Vagina (tissue), 2 donors: ENCODE measurements at places on chromosomes 3 and 15. TPM values are rescaled to one million over a fixed set of nuclear protein-coding genes. Genes with fewer than 3 reads are reported as not detected.

DNA sequence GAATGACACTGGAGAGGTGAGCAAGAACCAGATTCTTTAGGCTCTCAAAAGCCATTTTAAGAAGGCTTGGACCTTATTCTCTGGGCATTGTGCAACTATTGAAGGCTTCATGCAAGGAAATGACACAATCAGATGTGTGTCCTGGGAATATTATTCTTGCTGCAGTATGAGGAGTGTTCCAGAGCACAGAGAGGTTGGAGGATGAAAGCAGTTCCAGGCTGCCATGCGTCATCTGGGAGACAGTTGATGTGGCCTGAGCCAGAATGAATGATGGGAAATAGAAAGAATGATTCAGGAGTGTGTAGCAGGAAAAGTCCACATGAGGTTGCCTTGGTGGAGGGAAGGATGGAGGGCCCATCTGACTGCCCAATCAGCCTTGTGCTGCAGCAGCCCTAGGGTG lies 123.1 kb downstream of the CHCHD6 start:
- no peak for DNase-seq

DNA sequence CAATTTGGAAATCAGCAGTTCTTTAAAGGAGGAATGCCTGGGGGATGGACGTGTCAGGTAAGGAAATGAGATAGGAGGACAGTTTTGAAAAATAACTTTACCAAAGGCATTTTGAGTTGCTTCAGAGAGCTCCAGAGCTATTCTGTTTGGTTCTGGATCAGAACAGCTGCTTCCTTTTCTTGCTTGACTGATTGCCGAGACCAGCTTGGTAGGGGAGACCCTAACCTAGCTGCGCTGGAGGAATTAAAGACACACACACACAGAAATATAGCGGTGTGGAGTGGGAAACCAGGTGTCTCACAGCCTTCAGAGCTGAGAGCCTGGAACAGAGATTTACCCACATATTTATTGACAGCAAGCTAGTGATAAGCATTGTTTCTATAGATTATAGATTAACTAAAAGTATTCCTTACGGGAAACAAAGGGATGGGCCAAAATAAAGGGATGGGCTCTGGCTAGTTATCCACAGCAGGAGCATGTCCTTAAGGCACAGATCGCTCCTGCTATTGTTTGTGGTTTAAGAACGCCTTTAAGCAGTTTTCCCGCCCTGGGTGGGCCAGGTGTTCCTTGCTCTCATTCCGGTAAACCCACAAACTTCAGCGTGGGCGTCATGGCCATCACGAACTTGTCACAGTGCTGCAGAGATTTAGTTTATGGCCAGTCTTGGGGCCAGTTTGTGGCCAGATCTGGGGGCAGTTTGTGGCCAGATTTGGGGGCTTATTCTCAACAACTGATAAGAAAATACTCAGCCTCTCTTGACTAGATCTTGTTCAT lies 556.0 kb downstream of the ROBO1 start:
- no peak for DNase-seq

DNA sequence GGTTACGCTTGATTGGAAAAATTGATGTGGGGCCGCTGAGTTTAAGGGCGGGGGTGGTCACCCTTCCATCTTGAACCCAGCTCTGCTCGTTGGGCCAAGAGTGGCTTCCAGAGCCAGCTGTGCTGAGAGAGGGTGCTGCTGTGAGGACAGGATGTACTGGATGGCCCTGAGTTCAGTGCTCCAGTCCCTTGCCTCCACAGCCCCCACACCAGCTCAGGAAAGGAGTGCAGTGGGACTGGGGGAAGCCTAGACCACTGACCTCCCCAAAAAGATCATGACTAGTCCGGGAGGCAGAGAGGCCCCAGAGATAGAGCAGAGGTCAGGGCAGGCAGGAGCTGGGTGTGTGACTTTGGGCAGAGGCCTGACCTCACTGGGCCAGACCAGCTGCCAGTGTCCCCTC lies 4.0 kb upstream of the PTH1R start:
- no peak for DNase-seq

DNA sequence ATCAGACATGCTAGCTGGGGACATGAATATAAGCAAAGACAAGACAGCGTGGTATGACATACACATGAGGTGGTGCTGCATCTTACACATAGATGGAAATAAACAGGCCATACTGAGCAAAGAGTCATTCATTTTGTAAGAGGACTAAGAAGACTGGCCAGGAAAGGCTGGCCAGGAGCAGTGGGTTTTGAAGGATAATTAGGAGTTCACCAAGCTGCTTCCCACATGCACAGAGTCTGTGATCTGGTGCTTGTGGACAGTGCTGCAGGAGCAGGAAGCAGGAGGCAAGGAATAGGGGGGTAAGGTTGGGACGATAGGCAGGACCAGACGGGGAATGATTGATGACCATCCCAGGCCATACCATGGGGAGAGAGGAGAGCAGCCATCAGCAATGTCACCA lies 41.5 kb downstream of the ST8SIA2 start:
- no peak for DNase-seq

GRCh38 chr3:129690406-129690805 lies 83.9 kb upstream of the PLXND1 start:
- DNase-seq, result no peak

- DNase-seq, result no peak
Observed at GRCh38 chr15:88913017-88913849, at the start of gene MFGE8. Gene MFGE8 (minus strand): TSS chr15:88913379. CDS start chr15:88913319, 60 bp downstream.

DNA sequence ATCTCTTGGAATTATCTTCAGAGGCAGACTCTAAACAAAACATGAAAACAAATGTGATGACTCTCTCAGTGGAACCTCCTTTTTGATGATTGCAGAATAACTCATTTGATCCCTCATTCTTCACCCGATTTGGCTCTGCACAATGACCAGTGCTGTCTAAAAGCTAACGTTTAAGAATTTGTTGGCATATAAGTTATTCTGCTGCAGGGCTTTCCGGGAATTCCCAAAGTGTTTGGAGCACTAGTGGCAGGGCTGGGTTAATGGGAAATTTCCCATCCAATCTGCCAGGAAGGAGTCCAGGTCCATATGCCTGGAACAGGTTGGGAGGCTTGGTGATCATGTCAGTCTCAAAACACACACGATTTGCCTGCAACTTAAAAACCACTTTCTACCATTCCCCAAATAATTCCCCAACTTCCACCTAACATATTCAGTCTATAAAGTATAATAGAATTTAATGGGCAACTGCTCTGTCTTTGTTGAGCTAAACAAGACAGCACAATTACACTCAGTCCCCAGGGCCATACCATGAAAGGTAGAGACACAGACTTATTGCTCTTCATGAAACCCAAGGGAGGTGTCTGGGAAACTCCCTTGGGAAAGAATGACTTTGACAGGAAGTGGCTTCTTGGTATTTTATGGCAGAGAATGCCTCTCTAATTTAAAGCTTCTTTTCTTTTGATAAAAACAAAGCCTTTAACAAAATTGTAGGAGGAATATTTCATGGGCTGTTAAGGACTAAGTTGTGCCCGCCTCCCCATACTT lies 38.0 kb downstream of the ARRDC4 start:
- no peak for DNase-seq

DNA sequence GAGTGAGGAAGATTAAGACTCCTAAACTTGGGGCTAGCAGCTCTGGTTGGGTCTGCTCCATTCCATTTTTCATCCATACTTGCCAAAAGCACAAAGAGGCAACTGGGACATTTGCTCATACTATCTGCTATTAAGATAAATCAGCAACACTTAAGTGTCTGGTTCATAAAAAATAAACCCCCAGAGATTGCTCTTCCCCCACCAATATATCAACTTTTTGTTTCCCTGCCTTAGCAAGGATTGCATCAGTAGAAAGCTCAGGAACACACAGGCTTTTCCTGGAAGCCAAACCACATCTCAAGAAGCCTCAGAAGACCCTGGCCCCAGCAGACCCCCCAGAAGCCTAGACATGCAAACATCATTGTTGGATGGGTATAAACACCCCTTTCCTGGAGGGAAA lies 232.4 kb upstream of the WNT5A start:
- DNase-seq, result no peak

GRCh38 chr3:89983449-89983848 lies 876.0 kb downstream of the EPHA3 start:
- DNase-seq, result no peak

- DNase-seq, result no peak
Observed at GRCh38 chr3:30401971-30402370, 204.4 kb upstream of the TGFBR2 start.

DNA sequence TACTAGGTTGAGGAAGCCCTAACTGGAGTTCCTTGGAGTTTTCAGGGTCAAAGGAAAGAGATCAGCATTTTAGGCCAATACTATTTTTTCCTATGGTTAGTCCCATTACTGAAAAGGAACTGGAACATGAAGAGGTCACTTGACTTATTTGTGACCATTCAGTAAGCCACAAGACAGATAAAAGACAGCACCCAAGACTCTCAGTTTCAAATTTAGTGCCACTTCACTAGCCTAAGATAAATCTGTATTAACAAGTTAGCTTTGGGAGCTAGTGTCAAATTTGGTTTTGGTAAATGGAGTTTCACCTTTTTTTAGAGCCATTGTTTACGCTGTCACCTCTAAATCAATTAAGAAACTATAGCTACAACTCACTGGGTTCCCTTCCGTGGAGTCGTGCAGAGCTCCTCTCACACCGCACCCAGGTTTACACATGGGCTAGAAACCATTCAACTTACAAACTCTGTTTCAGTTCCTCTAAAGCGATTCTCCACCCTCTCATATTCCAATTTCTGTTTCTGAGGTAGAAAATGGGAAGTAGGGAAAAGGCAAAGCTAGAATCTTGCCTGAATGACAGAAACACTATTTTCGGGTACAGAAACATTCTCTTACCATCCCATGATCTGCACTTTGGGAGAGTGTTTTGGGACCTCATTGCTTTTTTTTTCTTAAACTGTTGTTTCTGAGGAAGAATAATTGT lies 14.4 kb downstream of the CCDC32 start:
- DNase-seq, result no peak

GRCh38 chr3:14148041-14148985 lies 23.5 kb downstream of the TMEM43 start:
- DNase-seq, result peak; percentile 83

GRCh38 chr3:156256945-156257344 lies 136.6 kb downstream of the KCNAB1 start:
- no peak for DNase-seq

DNA sequence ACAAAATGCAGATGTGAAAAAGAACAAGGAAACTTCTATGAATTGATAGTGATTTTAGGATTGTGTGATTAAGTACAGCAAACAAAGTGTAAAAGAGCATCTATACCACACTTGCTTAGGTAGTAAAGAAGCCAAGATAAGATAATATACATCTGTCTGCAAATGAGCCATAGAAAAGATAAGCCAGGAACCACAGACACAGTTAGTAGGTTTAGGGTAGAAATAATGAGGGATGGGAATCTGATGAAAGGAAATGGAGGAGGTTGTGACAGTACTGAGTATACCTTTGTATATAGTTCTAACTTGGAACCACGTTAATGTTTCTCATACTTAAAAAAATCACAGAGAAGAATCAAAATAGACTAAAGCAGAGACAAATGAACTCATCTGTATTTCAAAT lies 54.0 kb downstream of the TCF12 start:
- no peak for DNase-seq

DNA sequence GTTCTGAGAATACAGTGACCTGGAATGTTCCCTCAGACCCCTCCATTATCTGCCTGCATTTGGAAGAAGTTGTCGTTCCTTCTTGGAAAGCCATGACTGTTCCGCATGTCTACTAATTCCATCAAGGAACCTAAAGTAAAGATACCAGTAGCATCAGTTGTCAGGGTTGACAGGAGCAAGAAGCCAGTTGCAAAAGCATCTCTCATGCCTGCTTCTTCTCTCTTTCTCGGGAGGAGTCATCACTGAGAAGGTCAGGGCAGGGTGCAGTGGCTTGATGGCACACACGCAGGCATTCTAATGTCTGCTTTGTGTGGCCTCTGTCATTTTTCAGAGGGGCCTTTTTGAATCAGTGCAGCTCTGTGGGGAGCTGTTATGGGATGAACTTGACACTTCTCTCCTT lies 276.6 kb upstream of the TPM1 start:
- DNase-seq, result no peak

GRCh38 chr15:69497667-69498066 lies 45.0 kb downstream of the RPLP1 start:
- DNase-seq, result no peak

DNA sequence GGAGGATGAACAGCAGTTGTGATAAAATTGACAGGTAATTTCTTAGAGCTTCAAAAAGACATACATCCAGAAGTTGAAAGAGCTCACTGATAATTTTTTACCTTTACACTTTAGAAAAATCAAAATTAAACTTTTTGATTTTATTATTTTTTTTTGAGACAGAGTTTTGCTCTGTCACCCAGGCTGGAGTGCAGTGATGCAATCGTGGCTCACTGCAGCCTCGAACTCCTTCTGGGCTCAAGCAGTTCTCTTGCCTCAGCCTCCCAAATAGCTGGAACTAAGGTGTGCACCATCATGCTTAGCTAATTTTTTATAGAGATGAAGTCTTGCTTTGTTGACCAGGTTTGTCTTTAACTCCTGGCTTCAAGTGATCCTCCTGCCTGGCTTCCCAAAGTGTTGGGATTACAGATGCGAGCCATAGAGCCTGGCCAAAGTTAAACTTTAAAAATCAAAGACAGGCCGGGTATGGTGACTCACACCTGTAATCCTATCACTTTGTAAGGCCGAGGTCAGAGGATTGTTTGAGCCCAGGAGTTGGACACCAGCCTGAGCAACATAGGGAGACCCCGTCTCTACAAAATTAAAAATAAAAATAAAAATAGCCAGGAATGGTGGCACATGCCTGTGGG lies 21.7 kb downstream of the PLA2G4F start:
- DNase-seq, result no peak

- no peak for DNase-seq
Observed at GRCh38 chr3:182294256-182294655, 499.0 kb upstream of the ATP11B start.

DNA sequence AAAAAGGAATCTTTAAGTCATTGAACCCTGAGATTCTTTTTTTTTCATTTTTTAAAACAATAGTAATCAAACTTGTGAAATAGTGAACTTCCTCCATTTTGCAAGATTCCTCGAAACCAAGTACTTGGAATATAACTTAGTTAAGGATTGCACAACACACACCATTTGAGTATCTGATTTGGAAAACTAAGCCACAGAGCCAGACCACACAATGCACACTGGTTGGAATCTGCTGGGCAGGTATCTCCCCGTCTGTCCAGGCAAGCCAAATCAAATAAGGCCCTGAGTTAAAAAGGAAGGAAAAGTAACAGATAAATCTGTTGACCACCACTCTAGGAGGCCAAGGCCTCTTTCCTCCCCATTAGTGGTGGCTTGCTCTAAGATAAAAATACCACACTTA lies 177.5 kb upstream of the ICE2 start:
- DNase-seq, result no peak

GRCh38 chr15:43987924-43988323 lies 161.1 kb downstream of the WDR76 start:
- DNase-seq, result no peak

GRCh38 chr15:88652456-88653199 lies 13.8 kb downstream of the ISG20 start:
- peak; percentile 81 for DNase-seq

CAMK2N2 gene
- total RNA-seq, result not detected

HCLS1 gene
- 35.4 TPM for total RNA-seq

ARPIN gene
- total RNA-seq, result 20.1 TPM

CSPG4 gene
- total RNA-seq, result 23.1 TPM

DUOXA2 gene
- 1.5 TPM for total RNA-seq

FBXW12 gene
- total RNA-seq, result not detected

SGO1 gene
- total RNA-seq, result 10.8 TPM

FANCD2 gene
- total RNA-seq, result 4.4 TPM

SPRED1 gene
- 16.7 TPM for total RNA-seq

ZNF660 gene
- 0.98 TPM for total RNA-seq

SPINT1 gene
- total RNA-seq, result 80.3 TPM

ATP6V1A gene
- 28.5 TPM for total RNA-seq
